ENCODE measurements at places on chromosomes 3 and 15.

GRCh38 chr3:178073366-178073765 lies 462.9 kb upstream of the KCNMB2 start:
- DNase-seq = no peak

- DNase-seq = no peak
These were observed 2.1 kb downstream of the SOX14 start for GRCh38 chr3:137766041-137766875.

DNA sequence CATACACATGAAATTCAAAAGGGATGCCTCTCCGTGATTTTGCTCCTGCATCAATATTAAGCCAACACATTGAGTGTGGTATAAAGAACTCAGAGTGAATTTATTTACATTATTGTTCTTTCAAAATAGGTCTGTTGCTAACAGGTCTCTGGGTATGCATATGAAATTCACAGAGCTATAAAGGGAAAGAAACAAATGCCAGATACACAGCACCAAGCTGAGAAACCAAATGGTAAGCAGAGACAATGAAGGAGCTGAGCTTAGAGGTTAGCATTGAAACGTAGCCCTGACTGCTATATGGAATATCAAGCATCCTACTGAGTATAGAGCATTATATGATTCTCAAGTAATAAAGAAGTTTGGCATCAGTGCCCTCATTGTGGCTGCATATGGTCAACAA lies 712.9 kb downstream of the NSUN3 start:
- no peak for DNase-seq

- DNase-seq = no peak
These were observed 5.2 kb downstream of the NGRN start for GRCh38 chr15:90270502-90271150.

DNA sequence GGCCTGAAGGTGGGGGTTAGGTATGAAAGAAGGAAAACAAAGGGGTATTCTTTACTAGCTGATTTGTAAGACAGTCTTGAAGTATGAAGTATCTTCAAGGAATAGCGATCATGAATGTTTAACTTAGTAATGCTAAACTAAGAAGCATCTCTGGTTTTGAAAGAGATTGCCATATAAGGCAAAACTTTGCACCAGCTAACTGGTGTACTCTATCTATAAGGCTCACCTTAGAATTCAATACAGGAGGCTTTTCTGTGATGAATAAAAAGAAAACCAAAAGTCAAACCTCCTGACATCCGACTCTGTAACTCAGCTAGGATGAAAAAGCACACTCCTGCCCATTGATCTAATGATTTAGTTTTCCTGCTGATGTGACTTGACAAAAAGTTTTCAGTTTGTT lies 54.7 kb downstream of the FOXP1 start:
- DNase-seq = no peak

GRCh38 chr3:155323063-155323666 lies 29.7 kb upstream of the STRIT1 start:
- no peak for DNase-seq

DNA sequence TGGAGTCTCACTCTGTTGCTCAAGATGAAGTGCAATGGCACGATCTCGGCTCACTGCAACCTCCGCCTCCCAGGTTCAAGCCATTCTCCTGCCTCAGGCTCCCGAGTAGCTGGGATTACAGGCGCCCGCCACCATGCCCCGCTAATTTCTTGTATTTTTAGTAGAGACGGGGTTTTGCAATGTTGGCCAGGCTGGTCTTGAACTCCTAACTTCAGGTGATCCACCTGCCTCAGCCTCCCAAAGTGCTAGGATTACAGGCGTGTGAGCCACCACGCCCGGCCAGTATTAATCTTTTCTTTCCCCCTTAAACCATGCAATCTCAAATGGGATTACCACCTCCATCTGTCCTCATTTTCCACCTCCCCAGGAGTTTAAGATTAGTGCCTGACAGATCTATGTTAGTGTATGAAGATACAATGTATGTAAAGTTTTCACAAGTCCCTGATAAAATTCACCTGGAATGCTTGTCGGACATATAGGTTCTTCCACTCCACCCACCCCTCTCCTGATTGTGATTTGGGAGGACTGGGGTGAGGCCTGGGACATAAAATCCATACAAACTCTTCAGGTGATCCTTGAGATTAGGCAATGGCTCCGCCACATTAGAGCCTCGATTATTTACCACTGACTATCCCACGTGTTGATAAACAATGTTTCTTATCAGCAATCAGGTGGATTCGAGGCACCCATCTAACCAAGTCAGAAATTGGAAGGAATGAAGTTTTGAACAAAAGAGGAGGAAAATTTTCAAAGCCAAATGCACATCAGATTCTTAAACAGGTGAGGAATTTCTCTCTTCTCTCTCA lies 1.2 kb downstream of the PARL start:
- no peak for DNase-seq

- no peak for DNase-seq
These were observed 55.1 kb upstream of the UBE2E1 start for GRCh38 chr3:23750573-23751210.

DNA sequence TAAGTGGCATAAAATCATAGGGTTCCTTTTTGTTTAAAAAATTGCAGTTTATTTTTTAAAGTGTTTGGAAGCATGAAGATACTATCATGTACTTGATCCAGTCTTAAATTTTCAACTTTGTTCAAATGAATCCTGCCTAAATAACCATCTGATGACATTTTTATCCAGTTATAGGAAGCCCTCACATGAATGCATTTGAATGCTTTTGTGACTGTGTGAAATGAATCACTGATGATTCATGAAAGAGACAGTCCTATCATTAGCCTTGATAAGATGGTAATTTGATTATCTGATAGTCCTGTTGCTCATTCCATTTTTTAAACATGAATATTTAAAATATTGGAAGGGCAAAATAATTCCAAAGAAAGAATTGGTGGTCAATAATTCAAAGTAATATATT lies 401.9 kb upstream of the ROBO2 start:
- DNase-seq = no peak

- DNase-seq = no peak
These were observed 92.0 kb upstream of the SLC6A11 start for GRCh38 chr3:10723991-10724390.

DNA sequence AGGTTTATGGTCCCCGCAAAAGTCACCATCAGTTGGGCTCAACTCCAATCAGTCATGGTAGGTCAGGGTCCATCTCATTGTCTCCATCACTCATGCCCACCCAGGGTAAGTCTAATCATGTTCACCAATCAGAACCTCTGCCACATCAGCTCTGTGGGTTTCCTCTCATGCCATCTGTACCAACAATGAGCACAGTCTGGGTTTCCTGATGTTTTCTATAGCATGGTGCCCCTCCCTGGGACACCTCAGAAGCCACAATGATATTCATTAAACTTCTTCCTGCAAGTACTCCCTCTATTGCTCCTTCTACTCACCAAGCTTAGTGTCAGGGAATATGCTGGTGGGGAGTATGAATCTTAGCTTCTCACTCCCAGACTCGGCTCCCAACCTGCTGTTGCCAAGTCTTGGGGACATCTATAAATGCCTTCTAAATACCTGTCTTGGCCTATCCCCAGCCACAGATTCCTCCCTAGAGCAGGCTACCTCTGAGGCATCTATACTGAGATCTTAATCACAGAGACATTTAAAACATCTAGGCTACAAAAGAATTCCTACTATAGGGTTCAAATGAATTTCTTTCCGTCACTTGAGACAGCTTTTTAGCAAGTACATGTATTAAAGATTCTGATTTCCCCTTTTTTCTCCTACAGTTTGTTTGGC lies 5.0 kb upstream of the CCR2 start:
- no peak for DNase-seq

- DNase-seq = no peak
These were observed 221.8 kb downstream of the FMN1 start for GRCh38 chr15:32972686-32973085.

DNA sequence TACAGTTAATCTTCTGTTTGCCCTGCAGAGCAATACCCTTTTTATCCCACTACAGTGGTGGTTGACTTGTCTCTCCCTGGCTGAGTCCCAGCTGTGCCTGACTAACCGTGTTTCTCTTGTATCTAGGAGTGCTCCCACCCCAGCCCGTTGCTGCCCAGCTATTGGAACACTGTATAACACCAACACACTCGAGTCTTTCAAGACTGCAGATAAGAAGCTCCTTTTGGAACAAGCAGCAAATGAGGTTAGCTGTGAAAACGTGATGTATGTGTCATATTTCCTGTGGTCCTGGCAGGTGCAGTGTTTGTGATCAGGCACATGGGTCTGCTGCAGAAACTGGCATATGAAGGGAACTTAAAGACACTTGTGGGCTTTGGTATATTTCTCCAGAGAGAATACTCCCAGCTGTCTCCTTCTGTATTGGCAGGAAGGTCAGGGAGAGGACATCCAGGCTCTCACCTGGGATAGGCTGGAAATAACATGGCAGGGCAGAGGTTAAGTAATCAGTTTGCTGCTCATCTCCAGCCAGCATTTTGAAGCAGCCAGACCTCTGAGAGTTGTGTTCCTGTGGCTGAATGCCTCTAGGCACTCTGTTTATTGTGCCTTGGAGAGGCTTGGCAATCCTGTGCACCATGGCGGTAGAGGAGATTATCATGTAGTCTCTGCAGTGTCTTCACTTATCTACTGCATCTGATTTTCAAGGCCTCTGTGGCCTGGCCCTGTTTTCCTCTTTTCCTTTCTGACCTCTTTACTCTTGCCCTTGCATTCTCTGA lies 34.8 kb downstream of the ATG7 start:
- DNase-seq = no peak

GRCh38 chr3:178480795-178481194 lies 55.4 kb upstream of the KCNMB2 start:
- no peak for DNase-seq

- no peak for DNase-seq
These were observed 43.7 kb downstream of the DNAJB8 start for GRCh38 chr3:128422762-128423524.

DNA sequence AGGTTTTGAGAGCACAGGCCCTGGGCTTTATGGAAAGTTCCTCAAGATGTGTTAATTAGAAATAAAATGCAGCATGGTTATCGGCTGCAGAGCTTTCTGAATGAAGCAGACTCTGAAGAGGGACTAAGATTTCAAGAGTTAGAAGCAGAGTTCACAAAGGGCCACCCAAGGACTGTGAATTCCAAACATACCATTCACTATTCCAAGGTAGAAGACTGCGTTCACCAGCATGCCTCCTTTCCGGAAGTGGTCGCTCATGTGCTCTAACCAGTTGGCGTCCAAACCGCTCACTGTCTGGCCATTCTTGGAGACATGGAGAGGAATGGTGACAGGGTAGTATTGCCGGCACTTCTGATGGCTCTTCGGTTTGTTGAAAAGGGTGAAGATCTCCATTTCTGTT lies 104.9 kb downstream of the OXNAD1 start:
- DNase-seq = no peak

DNA sequence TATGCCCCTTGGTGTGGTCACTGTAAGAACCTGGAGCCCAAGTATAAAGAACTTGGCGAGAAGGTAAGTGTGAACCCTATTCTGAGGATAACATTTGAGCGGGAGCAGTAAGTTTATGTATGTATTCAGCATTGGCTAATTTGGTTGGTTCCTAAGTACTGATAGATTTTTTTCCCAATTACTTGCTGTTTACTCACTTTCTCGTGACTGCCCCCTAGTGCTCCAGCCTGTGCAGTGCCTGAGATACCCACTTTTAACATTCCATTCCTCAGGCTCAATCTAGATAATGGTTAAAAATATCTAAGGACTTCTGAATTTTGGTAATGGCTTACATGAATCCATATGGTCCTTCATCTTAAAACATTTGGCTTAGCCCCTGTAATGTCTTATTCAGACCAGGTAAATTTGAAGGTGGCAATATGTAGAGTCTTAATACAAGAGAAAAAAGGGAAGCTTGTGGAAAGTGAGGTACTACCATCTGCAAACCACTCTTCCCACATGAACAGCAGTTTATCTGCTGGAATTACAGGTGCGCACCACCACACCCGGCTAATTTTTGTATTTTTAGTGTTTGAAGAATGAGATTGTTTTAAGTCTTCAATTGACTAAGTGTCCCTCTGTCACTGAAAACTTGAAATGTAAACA lies 7.1 kb downstream of the ELL3 start:
- no peak for DNase-seq

- DNase-seq = no peak
These were observed 35.6 kb downstream of the ALCAM start for GRCh38 chr3:105402287-105402801.

DNA sequence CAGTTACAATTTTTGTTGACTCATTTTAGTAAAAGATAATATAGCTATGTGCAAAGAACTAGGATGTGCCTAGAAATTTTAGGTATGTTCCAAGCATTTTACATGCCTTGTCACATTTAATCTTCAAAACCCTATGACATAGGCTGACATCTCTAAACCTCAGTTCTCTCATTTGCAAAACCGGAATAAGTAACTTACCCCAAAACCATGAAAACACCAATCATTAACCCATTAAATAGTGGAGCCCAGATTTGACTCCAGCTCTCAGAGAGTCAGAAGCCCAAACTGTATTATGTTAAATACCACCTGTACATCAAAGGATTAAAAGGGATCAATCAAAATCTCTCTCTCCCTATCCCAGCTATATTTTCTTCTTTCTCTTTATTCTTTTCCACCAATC lies 36.6 kb downstream of the GSK3B start:
- DNase-seq = no peak

Measured in stimulated activated CD8-positive, alpha-beta memory T cell treated with anti-CD3 and anti-CD28 coated beads, Interleukin-7, amount 100 ng/mL, for 1 hour (primary cell).